SK-N-DZ (cell line): ENCODE measurements at places on chromosomes 6 and 20.

DNA sequence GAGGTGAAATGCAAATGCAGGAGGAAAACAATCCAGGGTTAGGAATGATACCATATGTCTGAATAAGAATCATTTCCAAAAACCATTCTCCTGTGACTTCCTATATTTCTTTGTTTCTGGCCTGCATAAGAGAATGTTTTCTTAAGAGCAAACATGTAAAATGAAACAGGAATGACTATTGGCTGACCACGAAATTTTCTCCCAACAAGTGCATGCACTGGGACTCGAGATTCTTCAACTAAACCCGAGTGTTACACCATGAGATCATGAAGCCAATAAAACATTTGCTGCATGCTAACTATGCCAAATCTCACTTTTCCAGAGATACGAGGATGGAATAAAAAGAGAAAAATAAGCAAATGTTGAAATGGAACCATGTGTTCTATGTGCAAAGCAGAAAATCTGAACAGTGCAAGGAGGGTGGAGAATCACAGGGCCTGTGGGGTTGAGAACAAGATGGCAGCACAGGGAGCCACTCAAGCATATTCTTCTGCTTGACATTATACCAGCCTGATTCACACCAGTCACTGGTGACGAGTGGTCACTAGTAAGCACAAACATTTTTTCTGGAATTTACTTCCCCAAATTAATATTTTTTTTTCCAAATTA lies 212.2 kb upstream of the FOXA2 start:
- DNase-seq = no peak

DNA sequence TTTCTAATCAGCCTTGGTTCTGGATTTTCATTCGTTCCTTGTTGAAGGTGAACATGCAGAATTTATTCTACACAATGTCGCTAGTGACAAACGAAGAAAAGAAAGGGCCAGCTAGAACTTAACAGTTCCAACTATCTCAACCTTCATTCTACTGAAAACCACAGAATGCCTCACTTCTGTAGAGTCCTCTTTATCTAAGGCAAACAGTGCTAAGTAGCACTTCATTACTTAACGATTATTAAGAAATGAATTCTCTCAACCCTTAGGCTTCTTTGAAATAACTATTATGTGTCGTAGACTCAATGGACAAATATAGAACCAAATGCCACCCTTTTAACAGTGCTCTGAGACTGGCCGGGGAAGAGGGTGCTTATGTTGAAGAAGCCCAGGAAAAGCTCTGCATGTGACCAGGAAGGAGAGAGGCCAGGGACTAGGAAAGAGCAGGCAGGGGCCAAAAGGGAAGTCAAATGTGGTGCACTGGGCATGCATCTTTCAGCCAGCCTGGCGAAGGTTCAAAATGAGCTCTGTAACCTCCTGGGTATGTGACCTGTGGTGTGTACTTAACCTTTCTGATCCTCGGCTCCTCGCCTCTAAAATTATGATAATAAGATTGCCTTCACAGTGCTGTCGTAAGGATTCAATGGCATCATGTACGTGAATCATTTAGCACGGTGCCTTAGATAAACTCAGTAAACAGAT lies 55.4 kb upstream of the BMP2 start:
- no peak for DNase-seq

GRCh38 chr6:105212587-105212986 lies 32.8 kb upstream of the POPDC3 start:
- no peak for DNase-seq

DNA sequence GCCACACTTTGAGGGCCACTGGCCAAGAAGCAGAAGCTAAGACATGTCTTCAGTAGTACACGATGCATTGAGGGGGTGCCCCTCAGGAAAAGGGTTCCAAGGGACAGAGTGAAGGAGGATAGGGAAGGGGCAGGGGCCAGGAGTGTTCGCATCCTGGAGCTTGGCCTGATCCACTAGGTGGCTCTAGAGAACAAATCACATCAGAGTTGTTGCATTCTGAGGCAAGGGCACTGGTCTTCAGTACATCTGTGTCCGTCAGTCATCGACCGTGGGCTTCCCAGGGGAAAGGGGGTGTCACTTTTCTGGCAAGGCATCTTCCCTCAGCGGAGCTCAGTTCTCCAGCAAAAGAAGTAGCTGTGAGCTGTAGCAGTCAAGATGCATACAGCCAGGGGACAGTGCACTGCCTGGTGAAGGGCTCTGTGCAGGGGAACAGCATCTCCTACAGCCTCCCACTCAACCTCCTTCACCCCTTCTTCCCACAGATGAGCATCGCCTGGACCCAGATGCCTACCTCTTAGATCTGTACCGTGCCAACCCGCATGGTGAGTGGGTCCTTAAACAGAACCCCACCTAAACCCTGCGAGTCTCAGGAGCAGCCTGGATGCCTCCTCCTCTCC lies 47.8 kb downstream of the ARHGAP40 start:
- peak; percentile 68 for DNase-seq

GRCh38 chr6:137237413-137238170 lies 18.4 kb upstream of the IFNGR1 start:
- no peak for DNase-seq

DNA sequence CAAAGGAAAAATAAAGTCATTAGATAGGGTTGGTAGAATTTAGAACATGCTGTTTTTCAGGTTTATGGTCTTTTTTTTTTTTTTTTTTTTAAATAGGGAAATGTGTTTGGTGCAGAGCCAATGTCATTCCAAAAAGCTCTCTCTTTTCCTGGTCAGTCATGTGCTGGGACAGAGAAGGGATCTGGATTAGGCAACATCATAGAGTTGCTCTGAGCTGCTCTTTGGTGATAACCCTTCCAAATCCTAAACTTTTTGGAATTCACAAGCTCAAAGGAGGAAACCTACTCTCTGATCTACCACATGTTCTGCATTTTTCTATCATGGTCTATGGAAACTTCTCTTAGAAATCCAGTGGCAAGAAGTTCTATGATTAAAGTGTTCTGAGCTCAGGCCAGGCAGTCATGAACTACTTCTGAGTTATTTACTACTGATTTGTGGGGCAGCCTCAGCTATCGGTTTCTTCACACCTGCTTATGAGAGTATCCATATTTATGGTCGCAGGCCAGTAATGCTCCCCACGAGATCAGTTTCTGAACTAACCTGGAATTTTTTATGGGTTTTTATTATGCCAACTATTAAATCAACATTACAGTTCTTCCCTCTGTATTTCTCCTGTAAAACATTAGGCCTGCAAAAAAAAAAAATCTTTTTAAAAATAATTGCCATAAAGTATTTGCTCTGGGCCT lies 4.8 kb downstream of the EDN1 start:
- no peak for DNase-seq
